Esophagus squamous epithelium (tissue), 5 donors: ENCODE measurements at places on chromosomes 5 and 9.

- no peak for DNase-seq
Measured at GRCh38 chr9:114198249-114199040, 43.1 kb downstream of the COL27A1 start.

- DNase-seq = no peak
Measured at GRCh38 chr5:9544502-9545135, 1.3 kb downstream of the SEMA5A start.

- no peak for DNase-seq
Measured at GRCh38 chr9:92482329-92482728, at the start of gene ASPN. TSS of gene ASPN (minus strand) at chr9:92482506.

GRCh38 chr5:163757344-163757743, 251.9 kb downstream of the MAT2B start:
- no peak for DNase-seq

GRCh38 chr9:15423231-15423985, 732 bp downstream of the SNAPC3 start:
- no peak for DNase-seq

- no peak for DNase-seq
Measured at GRCh38 chr9:94754976-94755475, 28.5 kb downstream of the AOPEP start.

DNA sequence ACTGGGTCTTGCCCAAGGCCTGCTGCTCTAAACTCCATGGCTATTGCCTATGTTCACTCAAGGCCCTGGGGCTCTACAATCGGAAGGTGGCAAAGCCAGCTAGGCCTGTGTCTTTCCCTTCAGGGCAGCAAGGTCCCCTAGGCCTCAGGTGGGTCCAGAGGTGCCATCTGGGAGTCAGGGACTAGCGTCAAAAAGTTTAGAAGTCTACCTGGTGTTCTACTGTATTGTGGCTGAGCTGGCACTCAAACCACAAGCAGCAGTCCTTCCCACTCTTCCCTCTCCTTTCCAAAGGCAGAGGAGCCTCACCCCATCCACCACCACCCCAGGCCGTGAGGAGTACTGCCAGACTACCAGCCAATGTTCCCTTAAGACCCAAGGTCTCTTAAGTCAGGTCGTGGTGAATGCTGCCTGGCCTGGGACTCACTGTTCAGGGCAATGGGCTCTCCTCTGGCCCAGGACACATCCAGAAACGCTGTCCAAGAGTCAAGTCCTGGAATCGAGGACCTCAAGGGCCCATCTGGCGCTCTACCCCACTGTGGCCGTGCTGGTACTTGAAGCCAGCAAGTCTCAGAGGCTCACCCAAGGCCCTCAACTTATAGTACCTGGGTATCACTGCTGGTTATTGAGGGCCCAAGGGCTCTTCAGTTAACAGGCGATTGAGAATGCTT, 13.0 kb upstream of the SARDH start:
- no peak for DNase-seq

- DNase-seq = no peak
Measured at GRCh38 chr5:172178301-172178987, 9.6 kb downstream of the STK10 start.

DNA sequence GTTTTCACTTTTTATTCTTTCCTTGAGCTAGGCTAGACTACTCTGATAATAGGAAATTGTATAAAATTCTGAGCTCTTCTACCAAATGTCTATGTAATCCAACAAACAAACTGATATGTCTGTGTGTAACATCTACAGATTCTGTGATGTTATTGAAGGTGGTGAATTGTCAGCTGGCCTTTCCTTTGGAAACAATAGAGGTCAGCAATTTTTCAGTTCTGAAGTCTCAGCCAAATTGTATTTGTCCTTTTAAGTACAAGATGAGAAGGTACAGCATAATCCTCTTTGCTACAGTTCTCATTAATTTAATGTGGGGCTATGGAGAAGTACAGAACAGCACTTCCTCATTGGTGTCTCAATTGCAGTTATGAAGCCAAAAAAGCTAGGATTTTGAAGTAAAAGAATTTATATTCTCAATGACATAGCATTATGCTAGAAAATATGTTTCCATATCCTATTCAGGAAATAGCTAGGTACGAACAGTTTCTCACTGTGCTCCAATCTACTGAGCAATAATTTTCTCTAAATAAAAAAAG, 198.0 kb downstream of the HINT1 start:
- no peak for DNase-seq

GRCh38 chr5:154583671-154584177, 105.7 kb upstream of the HAND1 start:
- no peak for DNase-seq

DNA sequence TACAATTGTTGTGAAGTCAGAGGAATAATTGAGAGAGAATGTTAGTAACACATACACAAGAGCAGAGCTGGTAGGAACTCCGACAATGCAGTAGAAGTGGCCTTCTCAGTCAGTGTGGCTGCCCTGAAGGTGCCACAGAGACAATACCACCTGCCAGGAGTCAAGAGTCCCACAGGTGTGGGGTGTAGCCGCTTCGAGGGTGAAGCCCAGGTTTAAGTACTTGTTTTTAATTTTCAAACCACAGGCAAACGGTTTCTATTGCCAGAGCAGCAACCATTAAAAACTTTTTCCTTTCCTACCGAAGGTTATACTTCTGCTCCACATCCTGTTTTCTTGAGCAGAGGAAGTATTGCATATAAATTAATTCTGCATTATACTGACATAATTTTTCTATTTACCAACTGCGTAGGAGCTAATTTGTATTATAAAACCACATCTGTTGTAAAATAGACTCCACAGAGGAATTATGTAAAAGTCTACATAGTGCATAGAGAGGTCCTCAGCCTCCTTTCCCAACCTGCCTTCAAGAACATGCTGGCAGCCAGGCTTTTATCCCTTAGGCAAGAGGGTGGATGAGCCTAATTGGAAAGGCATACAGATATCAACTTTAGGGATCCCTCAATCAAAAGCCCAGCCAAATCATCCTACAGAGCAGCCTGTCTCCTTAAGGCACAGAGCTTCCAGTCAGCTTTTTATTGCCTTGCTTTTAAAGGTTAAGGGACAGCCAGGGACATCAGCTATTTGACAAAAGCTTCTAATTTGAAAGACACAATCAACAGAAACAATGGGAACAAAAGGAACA, 12.9 kb upstream of the ACTBL2 start:
- no peak for DNase-seq

DNA sequence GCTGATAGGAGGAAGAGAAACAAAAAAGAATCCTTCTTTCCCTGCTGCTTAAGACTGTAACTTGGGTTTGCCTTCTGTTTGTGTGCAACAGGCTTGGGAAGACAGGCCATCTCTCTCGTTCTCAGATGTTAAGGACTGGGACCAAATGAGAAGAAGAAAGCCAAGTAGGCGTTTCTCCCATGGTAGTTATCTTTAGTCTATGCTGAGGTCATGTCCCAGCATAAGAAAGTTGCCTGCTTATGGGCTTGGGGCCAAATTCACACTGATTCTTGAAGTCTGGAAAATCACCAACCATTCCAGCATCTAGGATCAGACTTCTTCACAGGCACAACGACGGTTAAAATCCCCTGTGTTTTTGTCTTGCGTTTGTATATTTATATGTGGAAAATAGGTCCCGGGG, 44.2 kb upstream of the PALM2AKAP2 start:
- DNase-seq = no peak

- DNase-seq = no peak
Measured at GRCh38 chr9:134624621-134625181, 16.9 kb upstream of the COL5A1 start.

- no peak for DNase-seq
Measured at GRCh38 chr5:61525512-61526206, 193.6 kb downstream of the ZSWIM6 start.

GRCh38 chr5:62167561-62168057, 138.4 kb upstream of the KIF2A start:
- no peak for DNase-seq

DNA sequence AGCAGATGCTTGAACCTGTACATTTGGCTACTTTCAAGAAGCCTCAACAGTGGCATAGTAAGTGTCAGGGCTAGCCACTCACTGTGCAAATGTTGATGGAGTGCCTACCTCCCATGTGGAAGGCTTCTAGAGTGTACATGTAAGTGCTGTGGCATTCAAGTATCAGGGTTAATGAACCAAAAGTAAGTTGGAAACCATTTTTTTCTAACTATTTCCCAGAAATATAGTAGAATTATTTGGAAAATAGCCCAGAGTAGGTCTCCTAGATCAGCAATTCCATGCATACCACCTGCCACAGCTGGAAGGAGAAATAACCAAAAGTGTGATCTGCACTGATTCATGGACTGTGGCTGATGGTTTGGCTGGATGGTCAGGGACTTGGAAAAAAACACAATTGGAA, 53.3 kb downstream of the FOXD1 start:
- DNase-seq = no peak

DNA sequence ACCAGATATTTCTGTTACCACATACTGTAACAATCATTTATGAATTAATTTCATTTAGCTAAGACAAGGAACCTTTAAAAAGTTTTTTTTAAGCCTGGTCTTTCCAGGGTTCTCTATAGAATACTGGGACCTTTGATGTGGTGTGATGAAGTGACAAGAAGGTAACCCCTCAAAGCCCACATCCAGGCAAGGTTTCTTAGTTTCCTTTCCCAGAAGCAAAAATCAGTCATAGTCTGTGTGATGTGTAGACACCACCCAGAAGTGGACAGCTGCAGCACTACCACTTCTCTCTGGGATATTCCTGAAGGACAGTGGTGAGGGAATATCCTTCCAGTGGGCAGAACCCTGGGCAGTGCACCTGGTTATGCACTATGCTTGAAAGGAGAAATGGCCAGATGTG, 115.6 kb downstream of the TTC39B start:
- DNase-seq = no peak

- no peak for DNase-seq
Measured at GRCh38 chr9:21605489-21605931, 123.4 kb upstream of the IFNE start.

DNA sequence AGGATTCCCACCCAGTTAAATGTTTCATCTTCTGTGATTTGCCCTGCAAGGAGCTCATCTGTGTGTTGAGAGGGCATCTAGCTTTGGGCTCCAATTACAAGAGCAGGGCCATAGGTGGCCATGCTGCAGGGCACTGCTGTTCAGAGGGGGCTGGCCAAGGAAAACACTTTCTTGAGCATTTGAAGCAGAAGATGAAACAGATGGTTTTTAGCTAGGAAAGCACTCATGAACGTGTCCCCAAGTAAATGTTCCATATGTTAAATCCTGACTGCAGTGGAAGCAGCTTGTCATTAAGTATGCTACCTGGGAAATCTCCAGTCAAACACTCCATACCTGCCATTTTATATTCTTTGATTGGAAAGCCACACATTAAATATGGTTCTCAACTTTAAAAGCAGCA, 176.6 kb downstream of the FBXL7 start:
- DNase-seq = no peak

DNA sequence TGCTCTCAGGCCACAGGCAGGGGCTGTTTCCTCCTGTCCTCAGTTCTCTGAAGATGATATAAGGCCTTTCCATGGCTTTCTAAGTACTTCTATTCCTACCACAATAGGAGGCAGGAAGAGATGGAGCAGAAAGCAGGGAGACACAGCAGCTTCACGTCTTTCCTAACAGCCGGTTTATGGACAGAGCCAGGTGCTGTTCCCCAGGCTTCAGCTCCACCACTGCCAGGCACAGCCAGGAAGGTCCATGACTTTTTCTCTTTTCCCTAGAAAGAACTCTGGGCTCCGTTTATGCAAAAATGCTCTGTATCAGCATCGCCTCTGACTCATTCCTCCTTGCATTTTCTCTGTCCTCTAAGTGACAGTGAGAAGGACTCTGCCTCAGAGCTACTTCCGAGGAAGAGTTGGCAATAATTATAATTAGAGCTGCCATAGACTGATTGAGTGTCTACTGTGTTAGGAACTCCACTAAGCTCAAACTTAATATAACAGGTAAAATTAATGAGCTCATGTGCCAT, 478.5 kb downstream of the RASEF start:
- no peak for DNase-seq

DNA sequence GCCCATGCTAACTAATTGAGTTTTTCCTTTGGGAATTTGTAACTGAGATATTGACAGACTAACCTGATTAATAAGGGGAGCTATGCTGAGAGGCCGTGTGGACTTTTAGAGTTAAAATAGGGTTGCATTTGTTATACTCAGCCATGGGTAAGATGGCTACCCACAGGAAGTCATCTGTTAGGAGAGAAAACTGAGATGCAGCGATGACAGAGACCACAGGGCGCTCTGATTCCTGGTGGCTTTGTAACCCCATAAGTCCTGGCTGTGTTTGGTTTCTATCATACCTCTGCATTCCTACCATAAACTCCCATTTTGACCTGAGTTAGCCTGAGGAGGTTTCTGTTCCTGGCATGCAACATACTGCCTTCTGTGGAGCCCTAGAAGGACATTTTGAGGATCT, 19.5 kb upstream of the PANK3 start:
- no peak for DNase-seq

DNA sequence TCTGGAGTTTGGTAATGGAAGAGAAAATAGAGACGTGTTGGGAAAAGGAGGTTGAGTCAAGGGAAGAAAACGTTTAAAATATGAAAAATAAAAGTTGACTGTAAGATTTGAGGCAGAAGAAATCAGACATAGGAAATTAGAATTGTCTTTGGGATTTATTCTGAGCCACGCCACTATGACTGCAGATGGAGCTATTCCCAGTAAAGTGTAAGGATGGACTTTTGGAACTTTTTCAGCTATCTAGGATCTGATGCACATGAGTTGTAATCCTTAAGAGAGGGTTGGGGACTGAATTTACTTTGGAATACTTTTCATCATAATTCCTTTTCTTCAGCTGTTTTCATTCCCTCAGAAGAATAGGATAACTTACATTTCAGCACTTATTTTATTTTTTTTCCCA, 336.7 kb downstream of the FAM170A start:
- no peak for DNase-seq

GRCh38 chr5:114727358-114727757, 365.5 kb downstream of the KCNN2 start:
- DNase-seq = no peak

- DNase-seq = no peak
Measured at GRCh38 chr9:18543406-18544192, 69.6 kb downstream of the ADAMTSL1 start.

DNA sequence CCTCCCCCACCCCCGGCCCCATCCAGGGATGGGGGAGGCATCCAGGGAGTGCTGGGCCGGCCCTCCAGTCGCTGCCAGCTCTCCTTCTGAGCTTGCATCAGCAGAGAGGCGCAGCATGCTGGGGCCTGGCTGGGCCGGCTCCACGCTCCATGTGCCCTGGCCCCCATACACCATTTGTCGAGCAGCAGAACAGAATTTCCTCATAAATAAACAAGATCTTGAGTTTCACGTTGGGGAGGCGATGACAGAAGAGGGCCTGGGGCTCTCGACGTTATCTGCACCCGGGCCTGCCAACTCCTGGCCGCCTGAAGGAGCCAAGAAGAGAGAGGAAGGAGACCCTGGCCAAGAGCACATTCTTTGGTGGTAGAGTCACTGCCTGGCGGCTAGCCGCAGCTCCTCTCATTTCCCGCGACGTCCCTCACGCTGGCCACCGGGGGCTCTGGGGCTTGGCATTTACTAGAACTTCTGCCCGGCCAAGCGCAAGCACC, 177.0 kb downstream of the FGF18 start:
- DNase-seq = no peak

GRCh38 chr5:96874631-96875030, 1.7 kb upstream of the ERAP2 start:
- no peak for DNase-seq

- DNase-seq = no peak
Measured at GRCh38 chr5:67234671-67235176, 38.1 kb upstream of the CD180 start.

- DNase-seq = no peak
Measured at GRCh38 chr5:123819833-123820232, 307.9 kb downstream of the CSNK1G3 start.

GRCh38 chr5:130908186-130908585, 256.9 kb downstream of the HINT1 start:
- no peak for DNase-seq

GRCh38 chr5:85077581-85077980, 692.9 kb upstream of the EDIL3 start:
- no peak for DNase-seq
